ENCODE measurements at places on chromosomes 16 and 17.

DNA sequence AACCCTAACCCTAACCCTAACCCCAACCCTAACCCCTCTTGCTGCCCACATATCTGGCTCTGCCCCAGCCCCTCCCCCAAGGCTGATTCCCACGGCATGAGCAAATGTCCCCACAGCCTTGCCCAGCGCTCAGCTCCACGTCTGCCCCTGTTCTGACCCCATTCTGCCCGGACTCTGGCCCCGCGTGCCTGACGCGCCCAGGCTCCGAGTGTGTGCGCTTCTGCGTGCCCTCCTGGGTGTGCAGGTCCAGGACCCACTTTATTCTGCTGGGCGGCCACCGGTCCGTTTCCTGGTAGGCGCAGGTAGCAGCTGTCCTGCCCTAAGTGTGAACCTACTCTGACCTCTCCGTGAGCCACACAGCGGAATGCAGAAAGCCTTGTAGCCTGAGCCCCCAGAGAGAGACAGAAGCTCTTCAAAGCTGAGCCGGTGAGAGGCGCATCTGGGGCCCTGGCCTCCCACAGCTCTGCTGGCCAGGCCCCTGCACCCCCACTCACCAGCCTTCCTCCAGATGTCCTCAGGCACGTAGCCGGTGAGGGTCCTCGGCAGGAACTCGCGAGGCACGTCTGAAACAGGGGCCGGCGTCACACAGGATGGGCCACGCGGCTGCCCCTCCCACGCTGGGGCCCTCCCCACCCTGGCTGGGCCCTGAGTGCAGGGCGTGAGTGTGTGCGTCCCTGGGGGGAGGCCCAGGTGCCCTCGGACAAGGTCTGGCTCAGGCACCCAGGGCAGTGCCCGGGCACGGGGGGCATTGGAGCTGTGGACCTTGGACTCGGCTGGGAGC lies 14.0 kb upstream of the PABPN1L start:
- DNase-seq, result no peak

DNA sequence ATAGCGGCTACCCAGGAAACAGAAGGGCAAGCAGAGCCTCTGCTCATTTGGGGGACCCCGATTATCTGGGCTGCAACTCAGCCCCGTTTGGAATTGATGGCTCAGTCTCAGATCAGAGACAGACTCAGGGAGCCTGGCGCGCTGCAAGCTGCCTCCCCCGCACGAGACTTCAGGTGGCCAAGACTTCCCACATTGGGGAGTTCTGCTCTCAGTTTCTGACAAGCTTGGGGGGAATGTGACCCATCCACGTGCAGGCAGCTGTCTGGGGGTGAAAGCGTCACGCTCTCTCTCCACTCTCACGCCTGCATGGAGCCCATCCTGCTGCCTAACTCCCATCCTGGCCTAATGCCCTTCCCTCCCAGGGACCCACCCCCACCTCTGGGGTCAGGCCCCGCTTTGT lies 157.6 kb upstream of the GSE1 start:
- DNase-seq, result no peak

DNA sequence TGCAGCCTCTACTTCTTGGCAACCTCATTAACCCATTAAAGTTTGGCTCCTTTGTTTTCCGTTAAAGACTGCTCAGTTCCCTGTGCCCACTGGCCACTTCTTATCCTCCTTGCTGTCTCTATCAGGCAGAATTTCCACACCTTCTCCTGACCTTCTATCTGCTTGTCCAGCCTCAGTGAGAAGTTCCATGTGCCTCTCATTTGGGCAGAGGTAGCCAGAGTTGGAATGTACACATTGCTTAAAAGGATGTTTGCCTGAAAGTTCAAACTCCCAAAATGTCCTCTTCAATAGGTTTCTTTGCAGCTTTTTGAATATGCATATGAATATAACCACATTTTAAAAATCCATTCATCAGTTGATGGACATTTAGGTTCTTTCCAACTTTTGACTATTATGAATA lies 47.0 kb downstream of the HSD17B2 start:
- DNase-seq, result no peak

- no peak for DNase-seq
Observed at GRCh38 chr17:27396941-27397340, 59.3 kb upstream of the KSR1 start.

GRCh38 chr17:1736348-1737281 lies 6.1 kb upstream of the SERPINF2 start:
- peak; percentile 63 for DNase-seq

DNA sequence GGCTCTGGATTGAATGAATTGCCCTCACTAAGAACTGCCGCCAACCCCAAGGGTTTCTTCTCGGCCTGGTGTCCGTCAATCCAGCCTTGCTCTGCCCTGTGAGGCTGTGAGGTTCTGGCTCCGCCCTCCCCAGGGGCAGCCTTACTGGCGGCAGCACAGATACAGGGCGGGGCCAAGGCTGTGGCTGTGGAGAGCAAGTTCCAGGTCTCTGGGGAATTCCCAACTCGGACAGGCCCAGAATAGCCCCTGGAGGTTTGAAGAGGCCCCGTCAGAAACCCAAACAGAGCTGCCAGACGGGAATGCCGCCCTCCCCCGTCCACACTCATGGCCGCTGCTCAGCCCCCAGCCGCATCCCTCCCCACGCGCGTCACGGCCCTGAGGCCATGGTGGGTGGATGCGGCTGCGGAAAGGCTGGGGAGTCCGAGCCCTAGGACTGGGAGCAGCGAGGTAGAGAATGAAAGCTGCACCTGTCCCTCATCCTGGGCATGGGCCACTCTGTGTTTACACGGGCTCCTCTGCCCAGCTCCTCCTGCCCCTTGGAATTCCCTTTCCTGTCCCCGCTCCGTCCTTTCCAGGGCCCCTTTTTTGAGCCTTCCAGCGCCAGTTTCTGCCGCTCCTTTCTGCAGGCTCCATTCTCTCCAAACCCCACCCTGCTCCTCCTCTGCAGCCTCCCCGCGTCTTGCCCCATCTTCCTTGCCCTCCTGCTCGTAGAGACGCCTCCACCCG lies 660 bp upstream of the PRRT2 start:
- peak; percentile 80 for DNase-seq

GRCh38 chr16:15643946-15644250 lies 944 bp upstream of the MARF1 start:
- no peak for DNase-seq

GRCh38 chr16:47058295-47059086 lies 85.0 kb upstream of the DNAJA2 start:
- DNase-seq, result no peak

DNA sequence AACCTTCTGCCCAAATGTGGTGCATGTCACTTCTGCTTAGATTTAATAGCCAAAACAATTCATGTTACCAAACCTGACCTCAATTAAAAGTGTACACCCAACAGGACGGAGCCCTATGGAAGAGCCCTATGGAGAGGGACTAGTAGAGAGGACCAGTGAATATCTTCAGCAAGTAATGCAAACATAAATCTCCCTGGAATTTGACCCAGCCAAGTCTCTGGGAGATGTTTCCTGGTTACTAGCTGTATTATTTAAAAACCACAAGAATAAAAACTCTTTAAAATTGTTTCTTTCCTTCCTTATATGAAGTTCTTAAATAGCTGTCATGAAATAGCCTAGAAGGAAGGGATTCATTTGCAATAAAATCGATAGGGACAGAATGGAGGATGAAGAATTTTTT lies 255.8 kb downstream of the CDH11 start:
- DNase-seq, result no peak

GRCh38 chr17:35341411-35341992 lies 31.9 kb downstream of the SLFN11 start:
- DNase-seq, result no peak

DNA sequence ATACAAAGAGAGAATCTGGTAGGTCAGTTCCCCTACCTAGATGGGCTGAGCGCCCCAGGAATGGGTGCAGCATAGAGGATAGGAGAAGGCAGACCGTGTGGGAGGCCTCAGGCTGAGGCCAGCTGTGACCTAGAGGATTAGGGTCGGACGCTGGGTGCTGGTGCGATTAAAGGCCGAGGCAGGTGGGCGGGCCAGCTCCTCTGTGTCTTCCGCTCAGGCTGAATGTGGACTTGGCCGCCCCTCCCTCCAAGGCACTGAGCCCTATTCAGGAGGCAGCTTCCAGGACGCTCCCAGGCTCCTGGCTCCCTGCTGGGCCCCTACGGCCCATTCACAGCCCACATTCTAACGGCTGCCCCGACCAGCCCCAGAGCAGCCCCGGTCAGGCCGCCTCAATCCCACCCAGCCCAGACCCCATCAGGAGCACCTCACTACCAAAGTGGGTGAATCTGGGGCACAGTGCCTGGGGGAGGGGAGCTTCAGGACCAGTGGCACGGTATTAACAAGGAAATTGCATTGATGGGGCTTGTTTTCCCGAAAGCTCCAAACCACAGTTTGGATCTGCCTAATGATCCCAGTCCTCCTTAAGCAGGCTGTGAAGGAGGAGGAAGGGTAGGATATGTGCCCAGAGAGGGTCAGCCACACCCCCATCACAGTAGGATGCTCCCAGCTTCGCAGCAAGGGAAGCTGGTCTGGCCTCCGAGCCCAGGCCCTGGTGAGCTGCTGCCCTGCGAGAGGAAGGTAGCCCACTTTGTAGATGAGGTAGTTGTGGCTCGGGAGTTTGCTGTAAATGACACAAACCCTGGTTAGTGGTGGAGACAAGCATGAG lies 14.5 kb downstream of the RHBDL3 start:
- DNase-seq, result no peak

DNA sequence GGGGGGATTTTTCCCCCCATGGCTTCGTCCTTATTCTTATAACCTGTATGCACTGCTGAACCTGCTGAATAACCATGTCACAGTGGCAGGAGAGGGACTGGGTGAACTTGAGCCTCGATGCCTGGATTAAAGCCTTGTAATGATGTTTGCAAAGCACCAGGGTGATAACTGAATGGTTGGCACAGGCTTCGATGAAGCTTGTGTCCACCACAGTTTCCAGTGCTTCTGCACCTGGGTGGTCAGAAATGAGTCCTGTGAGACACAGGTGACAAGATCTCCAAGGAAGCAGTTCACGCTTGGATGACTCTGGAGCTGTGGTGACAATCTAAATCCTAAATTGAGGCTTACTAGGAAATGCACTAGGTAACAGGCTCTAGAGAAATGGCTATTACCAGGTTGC lies 729.3 kb downstream of the MAF start:
- DNase-seq, result no peak

- DNase-seq, result no peak
Observed at GRCh38 chr17:59299400-59300092, 31.9 kb upstream of the YPEL2 start.

DNA sequence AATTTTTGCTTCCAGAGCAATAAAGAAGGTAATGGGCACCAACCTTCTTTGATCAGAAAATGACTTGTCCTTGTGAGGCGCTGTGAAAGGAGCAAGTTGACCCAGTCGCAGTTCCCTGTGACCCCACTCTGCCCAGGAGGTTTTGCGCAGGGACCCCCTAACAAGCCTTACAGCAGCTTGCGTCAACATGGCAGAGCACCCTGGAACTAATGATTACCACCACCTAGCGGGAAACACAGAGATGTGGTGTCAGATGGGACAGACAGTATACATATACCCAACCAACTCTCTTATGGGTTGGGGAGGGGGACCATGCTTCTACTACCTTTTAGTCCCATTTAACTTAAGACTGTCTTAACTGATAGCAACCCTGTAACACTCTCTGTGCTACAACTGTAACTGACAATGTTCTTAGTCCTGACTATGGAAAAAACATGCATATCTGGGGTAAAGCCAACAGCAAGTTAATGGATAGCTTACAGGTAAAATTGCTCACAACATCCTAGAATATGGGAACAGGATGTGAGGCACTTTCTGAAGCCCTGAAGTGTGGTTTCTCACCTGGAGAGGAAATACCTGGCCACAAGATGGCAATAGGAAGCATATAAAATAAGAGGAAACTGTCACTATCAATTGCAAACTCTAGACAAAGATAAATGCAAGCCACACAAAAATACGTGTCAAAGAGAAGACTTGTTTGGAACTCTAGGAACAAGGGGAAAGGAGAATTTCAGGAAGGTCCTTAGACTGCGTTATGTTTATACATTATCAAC lies 3.0 kb downstream of the KARS1 start:
- no peak for DNase-seq

- DNase-seq, result no peak
Observed at GRCh38 chr16:159136-159849, 6.5 kb upstream of the HBM start.

DNA sequence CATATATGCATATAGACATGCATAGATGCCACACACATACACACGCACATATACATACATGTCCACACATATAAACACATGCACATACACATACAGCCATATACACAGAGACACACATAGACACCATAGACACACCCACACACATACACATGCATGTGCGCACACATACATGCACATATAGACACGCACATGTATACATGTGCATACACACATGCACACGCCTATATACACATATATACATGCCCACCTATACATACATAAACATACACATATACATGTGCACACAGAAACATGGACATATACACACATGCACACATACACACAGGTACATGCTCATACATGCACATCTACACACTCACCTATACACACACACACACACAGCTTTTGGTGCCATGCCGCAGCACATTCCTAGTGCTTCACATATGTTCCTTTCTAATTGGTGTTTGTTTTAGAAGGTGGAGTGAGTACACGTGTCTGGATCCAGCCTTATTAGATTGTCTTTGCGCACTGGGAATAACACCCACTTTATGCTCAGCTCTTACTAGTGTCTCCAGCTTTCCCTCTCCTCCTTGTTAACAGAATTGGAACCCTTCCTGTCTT lies 198.0 kb downstream of the RPTOR start:
- no peak for DNase-seq

GRCh38 chr17:18129041-18129502 lies 20.5 kb downstream of the MYO15A start:
- no peak for DNase-seq

GRCh38 chr17:11554042-11554441 lies 44.2 kb upstream of the DNAH9 start:
- DNase-seq, result no peak

- DNase-seq, result no peak
Observed at GRCh38 chr16:57166951-57167350, 18.9 kb downstream of the PSME3IP1 start.

- DNase-seq, result no peak
Observed at GRCh38 chr17:39036009-39036408, 68.8 kb upstream of the FBXO47 start.

- DNase-seq, result no peak
Observed at GRCh38 chr17:82117139-82118090, 19.4 kb upstream of the FASN start.

DNA sequence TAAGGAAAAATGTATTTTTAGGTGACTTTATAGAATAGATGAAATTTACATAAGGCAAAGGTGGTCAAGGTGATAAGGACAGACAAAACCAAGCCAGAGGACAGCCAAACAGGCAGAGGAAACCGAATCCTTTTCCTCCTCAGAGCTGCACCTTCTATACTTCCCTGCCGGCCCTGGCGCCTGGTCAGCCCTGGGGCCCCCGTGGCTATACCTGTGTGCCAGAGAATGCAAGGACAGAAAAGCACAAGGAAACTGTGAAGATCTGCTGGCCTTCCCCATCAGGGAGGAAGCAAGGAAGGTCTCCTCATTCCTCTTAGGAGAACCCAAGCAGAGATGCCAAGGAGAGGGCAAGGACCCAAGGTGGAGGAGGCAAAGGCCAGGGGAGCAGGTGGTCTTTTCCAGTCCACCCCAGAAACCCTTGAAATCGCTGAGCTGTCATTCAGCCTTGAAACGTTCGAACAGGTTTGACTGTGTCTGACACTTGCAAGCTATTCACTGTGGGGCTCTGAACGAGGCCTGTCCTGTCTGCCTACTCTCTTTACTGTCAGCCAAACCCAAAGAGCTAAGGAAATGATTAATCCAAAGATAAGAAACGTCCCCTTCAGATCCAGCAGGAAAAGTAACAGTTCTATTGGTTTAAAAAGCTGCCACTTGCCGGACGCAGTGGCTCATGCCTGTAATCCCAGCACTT lies 114.4 kb downstream of the XYLT1 start:
- DNase-seq, result no peak

Measured in stimulated activated CD4-positive, alpha-beta T cell treated with anti-CD3 and anti-CD28 coated beads, Interleukin-4, amount 100 ng/mL, for 48 hours (primary cell).